ENCODE measurements at places on chromosomes 4 and X. TPM values are rescaled to one million over a fixed set of nuclear protein-coding genes. Genes with fewer than 3 reads are reported as not detected.

Gene CXCR3
- not detected for total RNA-seq

Gene POLN
- total RNA-seq, result 0.72 TPM

Gene ADH1C
- not detected for total RNA-seq

Gene LRBA
- 7.7 TPM for total RNA-seq

Gene TMPRSS11B
- total RNA-seq, result not detected

Gene MAGEB2
- not detected for total RNA-seq

Gene IL2
- total RNA-seq, result not detected

Gene FGF13
- total RNA-seq, result 0.14 TPM

Gene CITED1
- total RNA-seq, result 1.3 TPM

Gene EDA
- total RNA-seq, result 0.76 TPM

Gene SRPX2
- 3.3 TPM for total RNA-seq

Gene PTPN13
- total RNA-seq, result 5.6 TPM

Gene TRIM61
- not detected for total RNA-seq

Gene OTC
- total RNA-seq, result not detected

Gene HTR2C
- total RNA-seq, result not detected

Gene DRP2
- total RNA-seq, result 0.23 TPM

Gene OTUD6A
- not detected for total RNA-seq

Gene CPZ
- 0.33 TPM for total RNA-seq

Gene PABPC1L2A
- not detected for total RNA-seq

Gene SOD3
- total RNA-seq, result not detected

Gene UBQLN2
- total RNA-seq, result 28.6 TPM

Gene CRMP1
- 2.1 TPM for total RNA-seq

Data from A549 treated with DMSO at 1 μM for 4 hours (cell line).